Stimulated activated CD8-positive, alpha-beta memory T cell treated with anti-CD3 and anti-CD28 coated beads, Interleukin-2, amount 100 ng/mL, for 48 hours (primary cell): ENCODE measurements at places on chromosomes 16 and 17.

GRCh38 chr17:74923538-74924249 is 379 bp upstream of the OTOP2 start:
- peak; percentile 70 for DNase-seq

DNA sequence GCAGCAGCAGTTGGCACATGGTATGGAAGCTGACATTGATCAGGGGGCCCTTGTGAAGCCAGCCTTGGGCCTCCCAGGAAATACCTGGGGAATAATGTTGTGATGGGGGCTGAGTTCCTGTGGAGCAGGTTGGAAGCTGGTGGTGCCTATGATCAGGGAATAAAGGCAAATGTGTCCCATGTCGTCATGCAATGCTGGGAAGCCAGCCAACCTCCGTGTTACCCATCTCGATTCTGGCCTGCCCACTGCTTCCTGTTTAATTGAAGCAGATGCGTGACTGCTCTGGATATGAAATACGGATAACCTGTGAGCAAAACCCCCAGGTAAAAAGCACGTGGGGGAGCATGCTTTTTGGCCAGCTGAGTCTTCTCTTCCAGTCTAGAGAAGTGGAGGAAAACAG is 580.4 kb upstream of the HSBP1 start:
- no peak for DNase-seq

- DNase-seq: no peak
These were observed 5.6 kb downstream of the CUEDC1 start for GRCh38 chr17:57949649-57950048.

- no peak for DNase-seq
These were observed 19.4 kb downstream of the UNC45B start for GRCh38 chr17:35167046-35167445.

DNA sequence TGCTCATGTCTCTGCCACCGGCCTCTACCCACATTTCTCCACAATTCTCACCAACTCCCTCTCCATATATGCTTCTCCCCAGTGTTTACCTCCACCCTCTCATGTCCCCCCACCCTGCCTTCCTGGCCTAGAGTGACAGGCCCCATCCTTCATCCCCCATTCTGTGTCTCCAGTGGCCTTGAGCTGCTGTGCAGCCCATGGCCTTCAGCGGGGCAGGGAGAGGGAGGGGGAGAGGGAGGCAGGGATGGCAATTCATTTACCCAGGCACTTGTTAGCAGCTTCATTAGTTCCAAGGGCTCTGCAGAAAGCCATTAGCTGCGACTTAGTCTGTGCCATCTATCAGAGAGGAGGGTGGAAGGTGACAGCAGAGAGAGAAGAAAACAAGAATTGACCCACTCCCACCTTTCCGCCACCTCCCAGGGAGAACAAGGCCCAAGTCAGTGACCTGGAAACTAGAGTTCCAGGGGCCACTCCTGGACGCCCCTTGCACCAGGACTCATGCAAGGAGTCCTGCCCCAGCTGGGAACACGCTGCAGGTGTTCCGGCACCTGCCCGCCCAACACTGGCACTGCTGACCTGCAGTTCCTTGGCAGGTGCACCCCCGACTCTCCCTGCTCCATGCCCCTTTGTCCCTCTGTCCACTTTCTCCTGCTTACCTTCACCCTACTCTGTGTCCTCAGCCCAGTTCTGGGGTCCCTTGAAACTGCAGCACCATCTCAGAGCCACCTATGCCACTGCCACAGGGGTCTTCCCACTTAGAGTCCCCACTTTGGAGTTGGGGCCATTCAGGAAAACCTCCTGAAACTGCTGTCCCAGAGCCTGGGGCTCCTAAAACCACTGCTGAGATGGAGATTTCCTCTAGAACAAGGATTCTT is 23.5 kb upstream of the PYY start:
- DNase-seq: no peak

DNA sequence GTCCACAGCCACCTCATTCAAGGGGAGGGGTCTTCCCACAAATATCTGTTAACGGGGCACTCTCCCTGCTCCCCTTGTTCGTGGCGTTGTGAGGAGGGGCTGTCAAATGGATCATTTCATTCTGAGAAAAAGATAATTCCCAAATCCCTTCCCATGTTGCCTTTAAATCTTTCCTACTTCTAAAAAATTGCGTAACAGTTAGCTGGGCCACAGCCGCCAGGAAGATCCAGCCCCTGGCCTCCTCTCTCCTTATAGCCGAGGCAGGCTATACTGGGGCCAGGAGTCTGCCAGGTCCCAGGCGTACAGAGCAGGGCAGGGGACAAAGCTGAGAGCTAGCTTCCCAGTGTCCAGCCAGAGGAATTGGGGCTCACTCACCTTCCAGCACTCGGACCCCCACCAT is 430 bp downstream of the C16orf89 start:
- no peak for DNase-seq
